ENCODE measurements at places on chromosomes 3 and 15.

- no peak for DNase-seq
These were observed 31.4 kb upstream of the MANF start for GRCh38 chr3:51353691-51354090.

DNA sequence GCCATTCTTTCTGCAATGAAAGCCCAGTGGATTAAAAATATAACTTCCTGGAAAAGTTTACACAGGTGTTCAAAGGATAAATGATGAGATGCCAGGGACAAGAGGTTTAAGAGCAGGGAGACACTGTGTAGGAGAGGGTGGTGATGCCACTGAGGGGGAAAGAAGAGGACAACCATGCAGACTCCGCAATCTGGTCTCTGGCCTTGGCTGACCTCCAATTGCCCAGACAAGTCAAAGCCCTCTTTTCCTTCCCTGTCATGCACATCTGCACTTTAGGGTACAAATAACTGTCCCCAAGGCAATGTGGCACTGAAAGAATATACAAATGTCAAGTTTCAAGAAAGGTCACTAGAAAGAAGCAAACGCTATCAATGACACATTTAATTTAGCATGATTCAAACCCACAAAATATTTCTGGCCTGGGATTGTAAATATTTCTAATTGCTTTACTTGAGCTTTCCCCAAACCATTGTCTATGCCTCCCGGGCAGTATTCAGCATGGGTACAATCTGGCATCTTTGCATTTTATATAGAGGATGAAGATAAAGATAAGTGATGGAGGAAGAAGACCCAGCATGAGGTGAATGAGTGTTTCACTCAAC, 319.4 kb downstream of the PLCL2 start:
- peak; percentile 23 for DNase-seq

DNA sequence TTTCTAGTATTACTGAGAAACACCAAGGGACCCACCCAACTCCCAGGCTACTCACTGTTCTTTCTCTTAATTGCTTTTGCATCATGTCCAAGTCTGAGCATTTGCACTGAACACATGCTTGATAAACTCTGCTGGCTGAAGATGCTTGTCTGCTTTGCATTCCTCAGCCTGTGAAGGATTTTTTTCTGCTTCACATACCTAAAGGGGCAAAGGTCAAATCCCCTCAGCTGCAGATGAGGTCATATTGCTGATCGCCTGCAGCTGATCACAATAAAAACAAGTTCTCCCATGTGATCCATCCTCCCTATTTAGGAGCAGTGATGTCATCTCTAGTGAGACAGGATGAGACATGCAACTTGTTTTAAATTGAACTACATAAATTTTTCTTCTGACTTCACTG, 84.6 kb upstream of the DCBLD2 start:
- DNase-seq = no peak

- no peak for DNase-seq
These were observed 1159.1 kb downstream of the SI start for GRCh38 chr3:163919154-163919553.

DNA sequence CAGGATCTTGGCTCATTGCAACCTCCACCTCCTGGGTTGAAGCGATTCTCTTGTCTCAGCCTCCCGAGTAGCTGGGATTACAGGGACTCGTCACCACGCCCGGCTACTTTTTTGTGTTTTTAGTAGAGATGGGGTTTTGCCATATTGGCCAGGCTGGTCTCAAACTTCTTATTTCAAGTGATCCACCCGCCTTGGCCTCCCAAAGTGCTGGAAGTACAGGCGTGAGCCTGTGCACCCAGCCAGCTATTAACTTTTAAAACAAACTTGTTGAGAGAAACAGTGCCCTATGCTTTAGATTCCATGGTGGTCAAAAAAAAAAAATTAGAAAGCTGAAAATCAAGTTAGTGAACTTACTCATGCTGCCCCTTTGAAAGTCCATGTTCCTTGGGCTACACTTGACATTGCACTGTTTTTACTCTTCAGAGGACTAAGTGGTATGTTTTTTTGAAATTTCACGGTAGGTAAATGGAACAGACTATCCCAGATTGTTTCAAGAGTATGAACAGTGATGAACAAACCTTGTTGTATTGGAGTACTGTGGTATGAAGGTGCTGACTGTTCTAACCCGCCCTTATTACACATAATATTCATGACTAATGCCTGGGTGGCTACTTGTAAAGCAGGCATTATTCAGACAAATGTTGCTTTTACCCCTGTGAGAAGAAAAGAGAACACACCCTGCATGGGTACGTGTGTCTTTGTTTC, 206.9 kb downstream of the KLHL25 start:
- no peak for DNase-seq

DNA sequence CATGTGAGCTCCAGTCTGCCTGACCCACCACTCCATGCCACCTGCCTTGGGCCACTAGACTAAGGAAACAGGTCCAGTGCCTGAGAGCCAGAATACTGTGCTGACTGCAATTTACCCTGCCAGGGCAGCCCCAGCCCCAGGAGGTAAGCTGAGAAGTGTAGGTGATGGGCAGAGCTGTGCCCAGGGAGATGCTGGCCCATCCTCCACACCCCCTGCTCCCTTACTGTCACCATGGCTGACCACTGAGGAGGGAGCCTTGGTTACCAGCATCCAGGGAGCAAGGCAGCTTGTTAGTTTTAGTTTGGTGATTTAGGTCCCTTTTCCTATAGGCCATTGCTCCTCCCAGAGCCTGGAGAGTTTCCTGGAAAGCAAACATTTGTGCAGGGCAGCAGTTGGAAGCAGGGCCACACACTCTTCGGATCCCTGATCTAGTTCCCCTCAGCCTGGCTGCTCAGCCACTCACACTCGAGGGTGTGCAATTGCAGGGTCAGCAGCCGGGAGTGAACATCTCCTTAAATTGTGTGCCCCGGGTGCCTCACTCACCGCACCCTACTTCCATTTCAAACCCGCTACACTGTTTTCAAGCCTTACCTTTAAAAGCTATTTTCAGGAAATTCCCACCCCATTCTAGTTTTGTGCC, 2.0 kb downstream of the GALNT15 start:
- DNase-seq = no peak

GRCh38 chr15:49982584-49982983, 136.4 kb downstream of the ATP8B4 start:
- DNase-seq = no peak

DNA sequence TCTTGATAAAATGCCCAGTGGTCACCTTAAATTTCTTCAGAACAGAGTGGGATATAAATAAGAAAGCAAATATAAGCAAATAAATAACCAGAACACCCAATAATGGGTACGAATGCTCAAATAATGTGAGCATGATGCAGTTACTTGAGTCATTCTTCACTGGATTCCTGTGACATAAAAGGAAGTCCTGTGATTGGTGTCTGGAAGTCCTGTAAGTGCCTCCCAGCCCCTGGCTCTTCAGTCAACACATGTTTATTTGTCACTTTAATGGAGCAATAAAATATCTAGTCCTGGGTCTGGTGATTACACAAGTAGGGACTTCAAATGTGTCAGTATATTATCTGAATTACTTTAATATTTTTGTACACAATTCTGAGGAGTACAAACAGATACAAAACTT, 30.4 kb downstream of the TMEM212 start:
- no peak for DNase-seq

DNA sequence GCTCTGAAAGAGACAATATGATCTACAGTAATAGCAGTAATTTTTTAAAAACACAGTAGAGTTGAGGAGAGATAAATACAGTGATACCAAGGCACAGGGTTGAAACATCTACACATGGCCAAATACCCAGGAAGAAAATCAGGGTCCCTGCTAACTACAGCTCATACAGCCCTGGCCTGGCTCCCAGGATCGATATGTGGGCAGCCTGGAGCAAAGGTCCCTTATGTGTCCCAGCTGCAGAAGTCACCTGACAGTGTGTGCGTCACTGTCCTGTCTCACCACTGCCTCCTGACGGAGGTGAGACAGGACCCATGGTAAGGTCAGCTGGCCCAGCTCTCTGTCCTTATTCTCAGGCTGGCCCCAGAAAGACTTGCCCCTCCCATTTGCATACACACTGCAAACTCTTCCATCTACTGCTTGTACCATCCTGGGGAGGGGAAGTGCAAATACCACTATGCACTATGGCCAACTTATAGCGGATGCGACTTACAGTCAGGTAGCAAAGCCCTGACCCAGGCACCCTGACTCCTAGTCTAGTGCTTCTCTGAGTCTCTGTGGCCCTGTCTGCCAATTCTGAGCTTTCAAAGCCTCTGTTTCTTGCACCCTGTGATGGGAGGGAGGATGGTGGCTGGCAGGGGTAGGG, 22.0 kb upstream of the BCL2L10 start:
- DNase-seq = no peak

DNA sequence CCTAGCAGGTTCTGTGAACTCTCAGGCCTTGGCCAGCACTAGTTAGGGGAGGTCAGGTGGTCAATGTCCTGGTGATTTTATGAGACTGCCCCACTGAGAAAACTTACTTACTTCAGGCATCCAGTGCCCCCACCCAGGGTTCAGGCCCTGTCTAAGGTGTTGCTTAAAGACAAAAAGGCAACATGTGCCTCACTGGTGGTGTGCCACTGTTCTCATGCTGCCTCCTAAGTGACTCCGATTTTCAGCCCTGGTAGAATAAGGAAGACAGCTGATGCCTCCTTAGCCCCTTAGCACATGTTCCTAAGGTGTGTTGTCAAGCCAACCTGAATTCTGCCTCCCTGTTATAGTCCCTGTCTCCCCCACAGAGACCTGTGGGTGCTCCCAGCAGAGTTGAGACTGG, 5.3 kb downstream of the RBM15B start:
- DNase-seq = no peak

DNA sequence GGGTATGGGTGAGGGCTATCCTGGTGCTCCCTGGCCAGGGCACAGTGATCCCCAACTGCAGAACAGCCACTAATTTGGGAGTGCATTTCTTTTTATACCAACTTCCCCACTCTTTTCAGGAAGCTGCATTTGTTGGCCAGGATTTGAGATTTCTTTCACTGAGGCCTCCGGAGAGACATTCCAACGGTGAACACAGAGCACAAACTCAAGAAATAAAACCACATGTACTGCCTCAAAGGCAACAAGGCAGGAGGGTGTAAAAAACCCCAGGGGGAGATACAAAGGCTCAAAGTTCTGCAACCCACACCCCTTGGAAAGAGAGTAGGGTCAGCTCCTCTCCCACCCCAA, 65.3 kb downstream of the CPN2 start:
- no peak for DNase-seq

GRCh38 chr3:46935168-46935858, 41.2 kb downstream of the CCDC12 start:
- DNase-seq = peak; percentile 44

- no peak for DNase-seq
These were observed 33.3 kb downstream of the RHCG start for GRCh38 chr15:89463113-89463512.

DNA sequence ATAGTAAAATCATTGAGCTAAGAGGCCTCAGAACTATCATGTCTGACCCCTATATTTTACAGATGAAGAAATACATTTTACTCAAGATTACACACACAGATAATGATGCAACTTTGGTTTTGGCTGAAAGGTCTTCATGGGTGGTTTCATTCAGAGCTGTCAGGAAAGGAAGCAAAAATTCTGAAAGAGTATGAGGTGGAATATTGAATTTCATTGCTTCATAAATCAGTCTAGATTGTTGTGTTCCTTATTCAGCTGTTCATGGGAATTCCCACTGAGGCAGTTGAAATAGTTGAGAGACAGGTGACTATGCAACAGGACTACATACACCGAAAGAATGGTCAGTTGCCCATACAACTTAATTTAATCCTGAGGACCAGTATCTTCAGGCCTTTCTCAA, 39.4 kb downstream of the CD200 start:
- DNase-seq = no peak

GRCh38 chr3:152043620-152044019, 170.2 kb downstream of the SUCNR1 start:
- DNase-seq = no peak

DNA sequence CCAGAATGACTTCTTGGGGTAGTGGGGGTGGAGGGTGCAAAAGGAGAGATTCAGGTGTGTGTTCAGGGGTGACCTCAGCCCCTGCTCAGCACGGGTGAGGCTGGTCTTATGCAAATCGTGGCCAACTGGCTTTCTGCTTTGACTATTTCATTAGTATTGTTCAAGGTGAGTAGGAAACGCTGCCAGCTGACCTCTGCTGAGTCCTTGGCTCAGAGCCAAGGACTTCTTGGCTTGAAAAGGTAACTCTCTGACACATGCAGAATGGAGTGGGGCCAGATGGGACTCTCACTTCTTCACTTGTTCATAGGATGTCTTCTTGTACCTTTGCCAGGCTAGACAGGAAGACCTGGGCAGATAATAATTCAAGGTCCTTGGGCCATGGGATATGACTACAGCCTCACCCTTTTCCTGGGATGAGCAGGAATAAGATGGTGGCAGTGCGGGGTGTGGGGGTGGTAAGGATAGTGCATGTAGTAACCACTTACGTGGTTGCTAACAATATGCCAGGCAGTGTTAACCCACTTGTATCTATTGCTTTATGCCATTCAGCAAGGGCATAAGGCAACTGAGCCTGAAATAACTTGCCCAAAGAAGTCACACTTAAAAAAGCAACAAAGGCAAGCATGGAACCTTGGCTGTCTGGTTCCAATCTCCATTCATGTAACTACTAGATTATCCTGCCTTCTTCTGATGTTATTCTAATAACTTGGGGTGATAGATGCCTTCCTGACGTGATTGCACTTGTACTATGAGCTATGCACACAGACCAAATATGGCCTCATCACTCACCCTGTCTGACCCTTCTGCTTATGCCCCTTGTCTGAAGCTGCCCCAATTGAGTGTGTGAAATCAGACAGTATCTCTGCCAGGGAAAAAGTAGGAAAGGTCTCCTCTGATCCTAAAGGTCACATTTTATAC, 193.1 kb downstream of the NR1D2 start:
- DNase-seq = peak; percentile 45

GRCh38 chr3:32395496-32395895, 3.8 kb downstream of the CMTM7 start:
- no peak for DNase-seq

DNA sequence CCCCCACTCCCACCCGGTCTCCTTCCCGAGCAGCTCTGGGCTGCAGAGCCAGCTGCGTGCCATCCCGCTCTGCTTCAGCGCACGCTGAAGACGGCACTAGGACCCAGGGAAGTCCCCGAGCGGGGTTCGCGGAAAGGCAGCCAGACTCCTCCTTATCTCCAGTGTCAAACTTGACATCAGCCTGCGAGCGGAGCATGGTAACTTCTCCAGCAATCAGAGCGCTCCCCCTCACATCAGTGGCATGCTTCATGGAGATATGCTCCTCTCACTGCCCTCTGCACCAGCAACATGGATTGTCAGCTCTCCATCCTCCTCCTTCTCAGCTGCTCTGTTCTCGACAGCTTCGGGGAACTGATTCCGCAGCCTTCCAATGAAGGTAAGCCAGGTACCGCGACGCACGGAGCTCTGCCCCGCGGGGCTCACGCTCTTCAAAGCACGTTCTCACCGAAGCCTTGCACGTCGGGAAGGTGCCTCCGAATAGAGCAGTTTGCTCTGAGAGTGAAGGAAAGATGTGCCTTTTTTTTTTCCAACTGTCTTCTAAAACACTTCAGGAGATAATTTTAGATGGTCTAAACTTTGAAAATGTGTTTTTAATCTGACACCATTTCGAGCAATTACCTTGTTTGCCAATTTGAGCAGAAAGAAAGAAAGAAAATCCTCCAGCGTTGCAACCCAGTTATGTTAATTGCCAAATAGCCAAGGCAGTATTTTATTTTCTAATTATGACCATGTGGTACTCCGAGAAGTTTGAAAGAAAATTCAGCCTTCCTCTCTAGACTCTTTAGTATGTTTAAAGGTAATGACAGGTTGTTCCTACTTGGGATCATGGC, at the start of gene EPHA3:
TSS of gene EPHA3 (plus strand) at position 161 of the 830 bp plus-strand sequence. CDS start at position 289, 128 bp downstream.
- peak; percentile 0 for DNase-seq

- no peak for DNase-seq
These were observed 310.0 kb downstream of the SHQ1 start for GRCh38 chr3:72538070-72538745.

GRCh38 chr3:190182418-190183043, 61.8 kb upstream of the P3H2 start:
- peak; percentile 63 for DNase-seq

Measured in NCI-H510A treated with DMSO at 0.1 percent for 48 hours (cell line).